HuH-7 (cell line): ENCODE measurements at places on chromosomes 6 and 20.

DNA sequence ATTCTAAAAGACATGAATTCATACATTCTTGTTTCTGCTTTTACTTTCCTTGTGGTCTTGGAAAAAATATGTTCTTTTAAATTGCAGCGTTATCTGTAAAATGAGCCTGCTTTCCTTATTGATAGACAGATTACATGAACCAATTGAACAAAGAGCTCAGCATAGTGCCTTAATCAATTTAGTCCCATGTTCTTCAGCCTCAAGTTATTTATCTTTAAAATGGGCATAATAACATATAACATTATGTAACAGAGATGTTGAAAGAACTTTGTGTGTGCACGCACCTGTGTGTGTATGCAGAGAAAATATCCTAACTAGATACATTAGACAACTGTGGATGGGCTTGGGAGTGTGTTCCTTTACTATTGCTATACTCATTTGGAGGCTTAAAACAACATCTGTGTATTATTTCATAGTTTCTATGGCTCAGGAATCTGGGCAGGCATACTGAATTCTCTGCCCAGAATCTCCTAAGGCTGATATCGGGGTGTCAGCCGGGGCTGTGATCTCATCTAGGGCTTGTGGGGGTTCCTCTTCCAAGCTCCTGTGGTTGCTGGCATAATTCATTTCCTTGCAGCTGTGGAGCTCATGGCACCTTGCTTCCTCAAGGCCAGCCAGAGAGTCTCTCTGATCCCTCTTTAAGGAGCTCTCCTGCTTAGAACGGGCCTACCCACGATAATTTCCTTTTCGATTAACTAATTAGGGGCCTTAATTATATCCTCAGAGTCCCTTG is 194.1 kb downstream of the ARID1B start:
- no peak for DNase-seq

- DNase-seq, result no peak
Observed at GRCh38 chr6:36848658-36849441, 9.6 kb upstream of the CPNE5 start.

GRCh38 chr6:126524811-126525326 is 185.0 kb downstream of the CENPW start:
- no peak for DNase-seq

DNA sequence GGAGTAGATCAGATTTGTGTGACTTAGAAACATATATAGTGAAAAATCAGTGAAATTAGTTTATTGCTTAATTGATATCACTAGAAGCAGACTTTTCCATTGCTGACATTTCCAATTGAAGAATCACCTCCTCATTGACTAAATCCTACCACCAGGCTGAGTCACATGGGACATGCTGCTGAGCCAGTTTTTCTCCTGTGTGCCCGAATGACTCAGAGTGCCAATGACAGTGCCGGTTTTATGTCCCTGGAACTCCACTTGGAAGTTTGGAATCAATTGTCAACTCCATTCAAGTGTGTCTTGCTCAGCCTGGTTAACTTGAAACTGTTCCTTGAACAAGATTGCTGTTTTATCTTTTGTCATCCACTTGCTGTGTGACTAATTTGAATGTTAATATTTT is 316.1 kb upstream of the PRDM1 start:
- DNase-seq, result no peak

GRCh38 chr6:122604676-122605075 is 5.5 kb upstream of the PKIB start:
- DNase-seq, result no peak

DNA sequence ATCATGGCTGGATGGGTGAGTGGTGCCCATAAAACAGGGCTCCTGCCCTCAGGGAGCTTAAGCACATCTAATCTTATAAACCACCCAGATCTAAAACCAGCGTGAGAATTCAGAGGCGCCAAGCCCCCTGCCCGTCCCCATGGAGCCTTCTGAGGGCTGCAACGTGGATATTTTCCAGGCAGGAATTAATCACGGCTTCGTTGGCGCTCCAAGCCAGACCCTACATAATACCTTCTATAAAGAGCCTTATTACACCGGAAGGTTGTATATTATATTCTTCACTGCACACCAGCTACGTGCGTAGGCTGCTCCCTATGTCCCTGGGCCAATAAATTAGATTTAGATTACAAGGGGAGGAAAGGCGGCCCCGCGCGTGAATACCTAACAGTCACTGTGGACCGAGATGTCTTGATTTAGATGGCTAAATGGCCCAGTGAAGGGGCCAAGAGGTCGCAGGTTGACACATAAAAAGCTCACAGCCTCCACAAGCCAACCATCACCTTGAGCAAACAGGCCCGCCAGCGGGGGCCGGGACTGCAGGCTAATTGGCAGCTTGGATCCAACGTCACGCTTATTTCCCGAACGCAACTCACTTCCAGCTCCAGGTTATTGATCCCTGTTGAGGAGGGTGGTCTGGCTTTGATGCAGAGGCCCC is 64.7 kb upstream of the APCDD1L start:
- DNase-seq, result no peak

- DNase-seq, result no peak
Observed at GRCh38 chr6:20426177-20427082, 24.8 kb downstream of the E2F3 start.

DNA sequence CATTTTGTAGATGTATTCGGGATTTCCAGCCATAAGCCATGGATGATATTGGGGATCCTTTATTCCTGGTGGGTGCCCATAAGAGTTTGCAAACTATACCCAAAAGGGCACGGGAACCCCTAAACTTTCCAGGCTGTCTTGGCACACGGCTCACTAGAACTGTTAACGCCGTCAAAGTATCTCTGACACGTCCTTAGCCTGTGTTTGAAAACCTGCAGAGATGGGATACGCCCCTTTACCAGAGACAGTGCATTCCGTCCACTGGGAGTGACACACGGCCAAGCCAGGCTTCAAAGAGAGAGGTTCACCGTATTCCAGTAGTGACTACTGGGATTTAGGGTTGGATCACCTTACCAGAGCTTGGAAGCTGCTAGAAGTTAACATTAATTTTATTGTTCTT is 95.0 kb downstream of the THBS2 start:
- peak; percentile 13 for DNase-seq

DNA sequence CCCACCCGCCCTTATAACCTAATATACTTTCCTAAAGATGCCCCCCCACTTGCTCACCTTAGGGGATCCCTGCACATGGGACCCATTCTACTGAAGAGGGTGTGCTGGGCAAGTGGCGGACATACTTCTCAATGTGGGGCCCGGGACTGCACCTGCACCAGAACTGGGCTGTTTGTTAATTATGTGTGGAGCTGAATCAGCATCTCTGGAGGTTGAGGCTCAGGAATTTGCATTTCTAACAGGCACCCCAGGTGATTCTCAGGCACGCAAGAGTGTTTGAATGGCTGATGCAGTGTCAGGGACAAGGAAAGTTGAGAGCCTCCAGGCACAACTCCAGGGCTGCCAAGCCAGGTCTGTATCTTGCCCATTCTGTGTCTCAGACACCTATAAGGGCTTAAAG is 8.9 kb upstream of the PTPRT start:
- no peak for DNase-seq

DNA sequence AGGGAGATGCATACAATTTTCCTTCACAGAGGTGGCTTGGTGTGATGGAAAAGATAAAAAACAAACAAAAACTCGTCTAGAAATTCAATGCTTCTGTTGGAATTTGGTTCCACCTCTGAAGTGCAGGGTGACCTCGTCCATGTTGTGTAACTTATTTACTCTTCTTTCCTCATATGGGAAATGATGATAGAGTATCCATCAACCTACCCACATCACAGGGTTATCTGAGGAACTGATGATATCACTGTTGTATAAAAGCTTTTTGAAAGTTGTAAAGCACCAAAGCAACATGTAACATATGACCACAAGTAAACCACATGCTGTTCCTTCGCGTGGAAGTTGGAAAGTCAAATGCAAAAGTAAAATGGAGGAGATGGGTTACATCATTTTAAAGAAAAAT is 212.0 kb upstream of the SGK1 start:
- peak; percentile 55 for DNase-seq

GRCh38 chr6:106555767-106556166 is 73.5 kb downstream of the RTN4IP1 start:
- DNase-seq, result no peak

GRCh38 chr6:37513576-37513975 is 13.9 kb upstream of the CCDC167 start:
- no peak for DNase-seq

DNA sequence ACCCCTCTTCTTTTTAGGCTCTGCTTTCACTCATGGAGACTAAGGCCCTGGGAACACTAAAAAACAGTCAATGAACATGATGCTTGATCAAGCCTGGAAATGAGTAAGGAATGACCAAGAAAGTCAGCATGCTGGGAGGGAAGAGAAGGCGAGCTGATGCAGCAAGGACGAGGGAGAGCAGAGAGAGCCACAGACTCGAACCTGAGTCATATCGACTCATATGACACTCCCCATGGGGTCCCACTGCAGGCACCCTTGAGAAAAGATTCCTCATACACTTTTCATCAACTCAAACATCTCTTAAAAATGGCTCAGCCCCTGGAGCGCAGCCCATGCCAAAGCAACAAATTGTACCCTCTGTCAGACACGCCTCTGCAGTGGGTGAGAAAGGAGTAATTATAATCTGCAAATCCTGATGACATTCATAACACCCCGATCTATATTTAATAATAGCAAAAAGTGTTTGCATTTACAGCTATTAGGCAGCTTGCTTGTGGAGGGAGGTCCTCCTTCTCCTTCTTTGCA is 127.2 kb downstream of the F13A1 start:
- DNase-seq, result no peak

DNA sequence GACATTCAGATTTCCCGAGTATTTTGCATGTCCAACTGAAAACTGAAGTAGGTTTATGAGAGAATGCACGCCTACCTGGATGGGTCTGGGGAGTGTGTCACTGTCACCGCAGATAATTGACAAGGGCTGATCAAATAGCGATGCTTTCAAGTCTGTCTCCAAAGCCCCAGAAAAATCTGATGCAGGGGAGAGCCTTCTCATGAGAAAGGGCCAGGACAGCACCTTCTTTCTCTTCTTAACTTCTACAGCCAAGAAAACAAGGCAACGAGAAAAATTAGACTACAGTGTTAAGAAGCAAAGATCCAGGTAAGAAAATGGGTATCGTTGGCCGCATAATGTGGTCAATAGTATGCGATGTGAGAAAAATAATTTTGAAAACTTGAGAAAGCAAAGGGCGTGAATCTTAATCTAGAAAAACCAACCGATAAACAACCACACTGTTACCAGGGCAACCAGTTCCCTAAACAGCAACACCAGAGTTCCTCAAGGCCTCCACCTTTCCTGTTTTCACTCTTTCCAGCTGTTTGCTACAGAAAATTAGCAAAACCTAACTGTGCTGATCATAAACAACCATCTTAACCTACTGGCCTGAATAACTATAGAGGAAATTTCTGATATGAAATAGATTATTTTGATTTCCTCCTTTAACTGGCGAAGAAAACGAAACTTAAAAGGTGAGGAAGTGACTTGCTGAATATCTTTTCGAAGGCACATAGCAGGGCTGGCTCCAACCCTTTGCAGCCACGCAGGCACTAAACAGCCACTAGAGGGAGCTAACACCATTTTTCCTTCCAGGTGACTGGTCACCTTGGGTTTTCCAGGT is 2.6 kb downstream of the TAGAP start:
- DNase-seq, result peak; percentile 82

GRCh38 chr20:62533591-62534495 is 58.0 kb upstream of the GATA5 start:
- DNase-seq, result no peak

DNA sequence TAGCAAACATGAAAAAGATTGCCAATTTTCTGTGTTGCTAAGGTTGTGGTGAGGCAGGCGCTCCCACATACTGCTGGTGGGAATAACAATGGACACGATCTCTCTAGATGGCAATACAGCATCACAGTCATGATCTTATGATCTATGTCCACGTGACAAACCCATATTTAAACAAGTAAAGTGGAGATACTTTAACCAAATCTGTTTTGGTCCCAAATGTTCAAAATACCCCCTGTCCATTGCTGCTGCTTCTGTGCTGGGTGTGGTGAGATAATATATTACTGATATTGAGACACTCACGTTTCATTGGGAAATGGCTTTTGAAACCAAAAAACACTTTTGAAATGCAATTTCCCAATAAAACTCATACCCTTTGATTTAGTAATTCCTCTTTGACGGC is 23.0 kb downstream of the SIRPD start:
- no peak for DNase-seq

DNA sequence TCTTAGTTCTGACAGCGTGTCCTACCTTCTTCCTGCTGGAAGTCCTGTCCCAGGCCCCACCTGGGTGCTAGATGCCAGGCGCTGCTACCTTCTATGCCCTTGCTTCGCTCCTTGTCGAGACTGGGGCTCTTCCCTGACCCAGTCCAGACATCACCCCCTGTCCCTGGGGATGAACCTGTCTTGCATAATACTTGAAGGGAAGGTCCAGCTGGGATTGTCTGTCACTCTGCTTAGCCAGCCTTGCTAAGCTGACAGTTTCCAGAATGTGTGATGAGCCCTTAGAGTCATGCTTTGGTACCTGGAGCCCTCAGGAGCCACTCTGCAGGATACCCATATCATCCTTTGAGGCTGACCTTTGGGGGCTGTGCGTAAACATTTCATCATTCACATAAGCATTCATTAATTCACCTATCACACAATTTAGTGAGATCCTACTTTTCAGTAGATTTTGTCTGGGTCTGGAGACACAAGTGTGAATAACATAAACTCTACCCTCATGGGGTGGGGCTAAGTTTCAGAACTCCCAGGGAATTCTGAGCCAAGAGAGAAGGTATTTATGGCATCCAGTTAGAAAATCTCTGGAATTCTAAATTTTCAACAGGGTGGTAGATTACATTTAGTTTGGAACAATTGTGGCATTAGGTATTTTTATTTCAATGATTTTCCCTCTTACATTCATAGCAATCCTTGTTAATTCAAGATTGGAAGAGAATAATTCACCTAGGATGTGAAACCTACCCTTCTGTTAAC is 151.1 kb upstream of the HDAC2 start:
- DNase-seq, result no peak

- no peak for DNase-seq
Observed at GRCh38 chr6:133814238-133814637, 74.7 kb upstream of the TCF21 start.

DNA sequence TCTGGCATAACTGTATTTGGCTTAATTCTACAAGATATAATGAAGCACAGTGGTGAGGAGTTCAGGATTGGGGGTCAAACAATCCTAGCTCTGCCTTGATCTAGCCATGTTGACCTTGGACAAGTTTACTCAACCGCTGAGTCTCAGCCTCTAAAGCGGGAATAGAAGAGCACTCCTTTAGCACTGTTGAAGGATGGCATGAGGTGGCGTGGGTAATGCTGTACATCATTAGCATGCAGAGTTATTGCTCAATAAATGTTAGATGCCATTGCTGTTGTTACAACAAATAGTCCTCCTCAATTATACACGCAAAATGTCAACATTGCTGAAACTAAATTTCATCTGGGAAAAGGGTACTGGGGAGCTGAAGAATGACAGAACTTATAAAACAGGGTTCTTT is 78.6 kb downstream of the KIF13A start:
- no peak for DNase-seq

DNA sequence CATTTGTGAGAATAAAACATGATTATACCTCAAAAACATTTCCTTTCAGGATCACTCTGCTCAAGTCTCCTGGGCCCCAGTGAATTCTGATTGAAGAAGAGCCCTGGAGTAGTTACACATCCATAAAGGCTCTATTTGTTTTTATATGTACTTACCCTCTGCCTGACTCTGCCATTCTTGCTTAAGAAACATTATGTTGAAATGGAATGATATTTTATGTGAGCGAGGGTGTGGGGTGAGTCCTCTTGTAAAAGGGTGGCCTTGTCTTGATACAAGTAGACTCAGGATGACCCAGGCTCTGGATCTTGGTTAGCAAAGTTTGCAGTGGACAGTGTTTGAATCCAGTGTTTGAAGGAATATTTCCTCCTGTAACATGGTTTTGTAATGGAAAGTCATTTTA is 215.4 kb upstream of the PREP start:
- DNase-seq, result no peak
